ENCODE measurements at places on chromosomes 11 and 22.

- DNase-seq = no peak
Measured at GRCh38 chr11:102147015-102147414, 36.8 kb downstream of the YAP1 start.

- DNase-seq = no peak
Measured at GRCh38 chr11:126951465-126951864, 49.1 kb downstream of the KIRREL3 start.

DNA sequence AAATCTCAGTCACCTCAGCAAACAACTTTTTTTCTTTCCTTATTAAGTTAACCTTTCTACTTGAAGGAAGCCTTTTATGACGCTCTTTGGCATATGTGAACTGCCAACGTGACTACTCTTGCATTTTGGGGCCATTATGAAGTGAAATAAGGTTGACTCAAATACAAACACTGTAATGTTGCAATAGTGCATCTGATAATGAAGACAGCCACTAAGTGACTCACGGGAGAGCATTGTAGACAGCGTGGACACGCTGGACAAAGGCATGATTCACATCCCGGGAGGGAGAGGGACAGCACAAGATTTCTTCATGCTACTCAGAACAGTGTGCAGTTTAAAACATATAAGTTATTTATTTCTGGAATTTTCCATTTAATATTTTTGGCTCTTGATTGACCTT, 560.8 kb downstream of the ETS1 start:
- no peak for DNase-seq

GRCh38 chr11:87894961-87895360, 280.3 kb downstream of the RAB38 start:
- DNase-seq = no peak

- DNase-seq = peak; percentile 24
Measured at GRCh38 chr22:23219822-23220484, 39.6 kb downstream of the BCR start.

- no peak for DNase-seq
Measured at GRCh38 chr11:126102436-126102981, 39.8 kb upstream of the CDON start.

GRCh38 chr11:44525473-44526252, 39.8 kb upstream of the CD82 start:
- DNase-seq = no peak

- no peak for DNase-seq
Measured at GRCh38 chr11:76698321-76699043, 27.9 kb upstream of the LRRC32 start.

DNA sequence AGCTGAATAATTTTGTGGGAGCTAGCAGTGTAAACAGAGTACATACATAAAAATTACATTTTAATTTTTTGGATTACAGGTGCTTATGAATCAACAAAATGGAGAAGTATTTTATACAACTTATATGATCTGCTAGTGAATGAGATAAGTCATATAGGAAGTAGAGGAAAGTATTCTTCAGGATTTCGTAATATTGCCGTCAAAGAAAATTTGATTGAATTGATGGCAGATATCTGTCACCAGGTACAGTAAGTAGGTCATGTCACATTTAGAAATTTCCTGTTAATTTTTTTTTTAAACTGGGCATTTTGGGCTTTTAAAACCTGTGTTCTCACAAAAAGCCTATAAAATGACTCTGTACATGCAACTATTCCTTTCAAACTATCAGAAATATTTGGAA, 24.0 kb downstream of the ATM start:
- DNase-seq = no peak

DNA sequence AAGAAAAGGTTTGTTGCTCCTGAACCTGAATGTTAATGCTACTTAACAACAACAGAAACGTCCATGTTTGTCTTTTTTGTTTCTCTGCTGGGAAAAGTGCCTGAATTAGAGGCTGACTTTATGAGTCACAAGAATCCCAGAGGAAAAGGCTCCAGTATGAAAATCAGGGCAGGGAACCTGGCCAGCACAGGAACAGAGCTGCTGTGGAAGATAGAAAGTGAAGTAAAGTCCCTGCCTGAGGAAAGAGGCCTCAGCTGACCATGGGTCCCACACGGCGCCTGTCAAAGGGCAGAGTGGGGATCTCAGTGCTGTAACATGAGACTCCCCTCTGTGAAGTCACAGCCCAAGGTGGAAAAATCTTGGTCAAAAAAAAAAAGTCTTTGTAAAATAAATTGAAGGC, 632.3 kb upstream of the CCDC90B start:
- no peak for DNase-seq

- no peak for DNase-seq
Measured at GRCh38 chr11:45451766-45452440, 165.8 kb upstream of the SYT13 start.

- no peak for DNase-seq
Measured at GRCh38 chr22:19806213-19807160, 45.9 kb downstream of the TBX1 start.

DNA sequence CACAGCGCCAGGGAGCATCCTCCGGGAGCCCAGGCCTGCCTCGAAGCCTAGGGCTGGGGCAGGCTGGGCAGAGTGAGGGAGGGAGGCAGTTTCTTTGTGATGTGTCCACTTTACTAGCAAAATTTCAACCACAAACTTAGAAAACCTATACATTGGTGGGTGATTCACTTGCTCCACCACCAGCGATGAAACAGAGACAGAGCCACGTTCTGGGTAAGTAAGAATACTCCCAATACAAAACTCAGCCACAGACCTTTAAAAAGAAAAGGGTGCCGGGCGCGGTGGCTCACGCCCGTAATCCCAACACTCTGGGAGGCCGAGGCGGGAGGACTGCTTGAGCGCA, 22.3 kb downstream of the CDKN1C start:
- no peak for DNase-seq

Measured in activated effector memory CD4-positive, alpha-beta T cell treated with Interleukin-2 at 50 U/mL for 16 hours (primary cell).